GM23248 (cell line): ENCODE measurements at places on chromosomes 3 and 15.

GRCh38 chr3:183698318-183698751 is 738 bp downstream of the YEATS2 start:
- peak; percentile 72 for DNase-seq

GRCh38 chr3:100093831-100094230 is 20.5 kb downstream of the FILIP1L start:
- peak; percentile 41 for DNase-seq

- no peak for DNase-seq
Measured at GRCh38 chr3:54176106-54176505, 53.8 kb downstream of the CACNA2D3 start.

DNA sequence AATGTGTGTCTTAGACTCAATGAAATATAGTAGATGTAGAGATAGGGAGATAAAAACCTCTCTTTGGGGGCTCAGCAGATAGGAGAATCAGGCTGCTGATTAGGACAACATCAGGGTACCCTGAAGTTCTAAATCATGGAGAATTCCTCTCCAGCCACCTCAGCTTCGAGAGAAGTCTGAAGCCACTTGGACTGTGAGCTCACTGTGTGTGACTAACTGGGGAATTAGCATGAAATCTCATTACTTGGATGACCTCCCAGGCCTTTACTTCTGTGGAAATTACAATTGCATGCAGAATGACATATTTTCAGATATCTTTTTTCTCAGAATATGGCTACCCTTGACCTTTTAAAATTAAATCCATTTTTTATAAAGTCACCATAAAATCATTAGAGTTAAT is 128.0 kb upstream of the MRPL3 start:
- DNase-seq, result peak; percentile 84
